Left ventricle myocardium superior (tissue), 1 donor: ENCODE measurements at places on chromosomes 11 and 22. TPM values are rescaled to one million over a fixed set of nuclear protein-coding genes. Genes with fewer than 3 reads are reported as not detected.

Gene MOV10L1
- total RNA-seq, result 0.22 TPM

Gene PARVG
- 3.5 TPM for total RNA-seq

Gene PARVA
- total RNA-seq, result 56.4 TPM

Gene MS4A1
- not detected for total RNA-seq

Gene SYT7
- total RNA-seq, result 32.5 TPM

DNA sequence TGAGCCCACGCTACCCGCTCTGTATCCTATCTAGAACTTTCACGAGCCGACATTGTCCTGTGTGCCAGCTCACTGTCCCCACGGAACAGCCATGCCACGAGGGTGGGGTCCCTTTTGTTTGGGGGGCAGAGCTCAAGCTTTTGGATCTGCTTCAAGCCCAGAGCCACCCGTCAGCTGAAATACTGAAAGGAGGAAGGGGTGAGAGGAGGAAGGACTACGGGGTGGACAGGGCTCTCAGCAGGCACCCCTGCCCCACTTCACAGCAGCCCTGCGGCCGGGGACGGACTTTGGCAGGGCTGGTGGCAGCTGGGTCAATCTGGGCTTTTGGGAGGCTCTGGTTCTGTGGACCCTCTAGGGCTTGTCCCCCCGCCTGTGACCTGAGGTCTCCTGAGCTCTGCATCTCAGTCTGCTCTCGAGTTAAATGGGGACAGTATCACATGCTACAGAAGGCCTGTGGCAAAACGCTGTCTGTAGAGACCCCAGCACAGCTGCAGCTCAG is 30.0 kb upstream of the MUC5AC start:
- DNase-seq, result no peak

DNA sequence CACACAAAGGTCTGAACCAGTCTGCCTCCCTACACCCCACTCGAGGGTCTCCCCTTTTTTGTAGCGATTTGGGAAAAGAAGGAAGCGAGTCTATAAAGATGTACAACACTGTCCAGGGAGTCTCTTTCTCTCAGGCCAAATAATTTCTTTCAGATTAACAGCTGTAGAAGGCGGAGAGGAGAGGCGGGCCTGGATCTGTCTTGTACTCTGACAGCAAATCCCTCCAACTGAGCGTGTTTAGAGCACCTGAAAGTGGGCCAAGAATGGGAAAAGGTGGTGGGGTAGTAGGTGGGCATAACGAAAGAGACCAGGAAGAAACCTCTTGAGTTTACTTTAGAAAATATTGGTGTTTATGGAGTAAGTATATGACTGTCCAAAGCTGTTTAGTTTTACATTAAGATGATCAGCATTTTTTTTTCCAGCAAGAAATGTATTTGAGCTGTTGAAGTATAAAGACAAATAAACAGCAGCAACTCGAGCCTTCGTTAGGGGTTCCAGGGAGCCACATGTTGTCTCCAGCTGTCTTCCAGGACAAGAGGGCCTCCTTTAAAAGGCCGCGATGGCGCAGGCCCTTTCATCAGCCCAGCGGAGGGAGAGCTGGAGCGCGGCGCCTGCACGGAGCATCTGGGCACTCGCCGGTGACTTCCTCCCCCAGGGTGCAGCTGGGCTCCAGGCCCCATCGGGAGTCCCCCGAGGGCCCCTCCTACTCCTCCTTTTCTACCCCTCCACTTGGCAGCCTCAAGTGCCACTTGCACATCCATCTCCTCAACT is 34.9 kb downstream of the SCUBE1 start:
- DNase-seq, result peak; percentile 51

GRCh38 chr22:35695202-35695601 is 22.5 kb upstream of the APOL5 start:
- no peak for DNase-seq

DNA sequence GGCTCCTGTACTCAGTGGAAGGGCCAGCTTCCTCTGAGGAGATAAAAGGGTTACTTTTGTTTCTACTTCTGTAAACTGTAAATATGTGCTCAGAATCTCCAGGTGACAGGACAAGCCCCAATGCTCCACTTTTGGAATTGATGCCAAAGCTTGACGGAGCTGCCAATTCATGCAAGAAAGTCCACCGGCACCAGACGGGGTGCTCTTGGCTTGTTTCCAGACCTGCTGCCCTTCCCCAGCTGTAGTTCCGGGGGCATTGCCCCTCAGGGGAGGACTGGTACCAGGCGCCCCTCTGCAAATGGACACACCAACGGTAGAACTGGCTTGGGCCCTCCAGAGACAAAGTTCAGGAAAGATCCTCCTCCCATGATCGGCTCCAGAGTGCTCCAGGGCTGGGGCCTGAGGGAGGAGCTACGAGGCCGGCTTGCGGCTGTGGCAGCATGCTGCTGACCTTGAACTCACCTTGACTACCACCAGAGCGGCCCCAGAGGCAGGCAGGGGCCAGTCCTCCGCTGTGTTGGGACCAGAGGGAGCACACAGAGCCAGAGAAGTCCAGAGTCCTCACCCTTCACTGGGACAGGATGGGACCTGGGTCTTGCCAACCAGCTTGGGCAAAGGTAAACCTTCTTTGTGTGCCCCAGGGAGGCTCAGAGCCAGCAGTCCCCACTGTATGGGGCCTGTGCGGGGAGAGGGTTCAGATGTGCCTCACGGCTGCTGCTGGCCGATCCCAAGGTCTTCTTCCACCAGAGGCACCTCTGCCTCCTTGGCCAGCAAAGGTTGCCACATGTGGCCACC is 17.8 kb upstream of the OAF start:
- no peak for DNase-seq

GRCh38 chr11:61022311-61023085 is 51.0 kb downstream of the CD6 start:
- DNase-seq, result no peak

DNA sequence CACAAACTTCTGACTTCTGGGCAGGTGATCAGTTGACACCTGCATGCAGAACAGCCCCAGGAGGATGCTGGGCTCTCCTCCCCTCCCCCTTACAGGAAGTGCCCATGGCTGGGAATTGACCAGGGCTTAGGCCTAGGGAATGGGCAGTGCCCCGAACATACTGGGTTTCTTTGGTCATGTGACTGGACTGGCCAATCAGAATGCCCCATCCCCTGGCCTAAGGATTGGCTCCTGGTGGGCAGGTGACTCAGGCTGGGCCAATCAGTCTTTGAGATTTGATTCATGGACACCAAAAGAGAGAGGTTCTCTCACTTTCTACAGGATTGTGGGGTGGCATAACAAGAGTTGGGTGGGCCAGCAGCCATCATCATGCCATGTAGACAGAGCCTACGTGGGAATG is 37.1 kb downstream of the MCM5 start:
- DNase-seq, result no peak

- no peak for DNase-seq
Measured at GRCh38 chr22:48953830-48954229, 873.8 kb downstream of the BRD1 start.

- no peak for DNase-seq
Measured at GRCh38 chr11:74085542-74085892, 76.6 kb upstream of the UCP3 start.

GRCh38 chr11:5204787-5205186 is 4.3 kb upstream of the OR51V1 start:
- no peak for DNase-seq

- DNase-seq, result no peak
Measured at GRCh38 chr22:45572444-45572843, 69.8 kb downstream of the FBLN1 start.

DNA sequence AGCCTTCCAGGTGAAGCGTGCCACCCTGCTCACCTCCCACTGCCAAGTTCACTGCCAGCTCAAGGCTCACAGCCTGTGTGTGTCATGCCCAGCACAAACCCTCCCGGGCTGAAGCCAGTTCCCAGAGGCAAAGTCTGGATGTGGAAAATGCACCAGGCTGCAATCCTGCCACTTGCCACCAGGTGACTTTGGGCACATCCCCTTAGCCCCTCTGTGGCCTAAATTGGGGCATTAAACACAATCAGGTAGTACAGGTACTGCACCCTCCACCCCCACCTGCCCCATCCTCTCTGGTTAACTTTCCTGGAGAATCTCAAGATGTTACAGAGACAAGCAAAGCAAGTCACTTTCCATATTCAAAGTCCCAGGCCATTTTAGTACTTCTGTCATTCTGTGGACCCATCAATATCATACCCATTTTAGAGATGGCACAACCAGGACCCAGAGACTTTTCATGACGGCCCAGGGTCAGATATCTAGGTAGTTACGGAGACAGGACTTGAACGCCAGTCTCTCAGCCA is 1.8 kb upstream of the RASD2 start:
- DNase-seq, result no peak

DNA sequence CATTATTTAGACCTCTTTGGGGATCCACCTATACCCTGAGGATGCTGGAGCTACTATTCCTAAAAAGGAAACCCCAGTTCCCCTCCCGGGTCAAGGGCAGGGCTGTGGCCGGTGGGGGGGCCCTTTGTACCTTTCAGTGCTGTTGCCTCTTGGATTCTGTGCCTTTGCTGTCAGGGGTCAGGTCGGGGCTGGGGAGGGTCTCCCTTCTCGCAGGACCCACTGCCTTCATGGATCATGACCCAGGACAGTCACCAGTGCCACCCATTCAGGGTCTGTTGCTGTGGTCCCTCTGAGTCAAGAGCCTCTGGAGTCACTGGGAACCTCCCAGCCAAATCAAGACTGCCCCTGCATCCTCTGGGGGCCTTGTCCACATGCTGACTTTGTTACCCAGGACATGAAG is 78.1 kb upstream of the CCND1 start:
- no peak for DNase-seq

DNA sequence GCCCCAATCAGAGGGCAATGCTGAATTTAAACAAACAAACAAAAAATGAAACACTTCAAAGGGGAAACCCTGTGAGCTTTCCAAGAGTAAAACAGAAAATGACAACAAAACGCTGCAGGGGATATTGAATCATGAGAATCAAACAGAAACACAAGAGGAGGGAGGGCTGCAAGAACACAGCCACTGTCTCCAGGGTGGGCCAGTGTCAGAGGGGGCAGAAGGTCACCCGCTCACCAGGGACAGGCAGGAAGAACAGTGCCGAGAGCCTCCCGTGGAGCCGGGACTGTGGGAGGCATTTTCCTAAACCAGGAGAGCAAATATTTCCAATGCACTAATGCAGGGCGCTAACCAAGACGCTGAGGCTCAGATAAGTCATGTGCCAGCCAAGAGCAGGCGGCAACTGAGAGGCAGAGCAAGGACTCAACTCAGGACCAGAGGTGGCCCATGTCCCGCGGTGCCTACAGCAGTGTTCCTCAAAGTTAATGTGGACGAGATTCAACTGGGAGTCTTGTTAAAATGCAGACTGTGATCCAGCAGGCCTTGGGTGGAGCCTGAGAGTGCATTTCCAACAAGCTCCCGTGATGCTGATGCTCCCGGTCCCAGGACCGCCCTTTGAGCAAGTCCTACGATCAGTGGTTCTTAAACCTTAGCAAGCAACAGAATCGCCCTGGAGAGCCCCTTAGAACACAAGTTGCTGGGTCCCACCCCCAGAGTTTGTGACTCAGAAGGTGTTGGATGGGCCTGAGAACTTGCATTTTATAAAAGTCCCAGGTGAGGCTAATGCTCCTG is 197.2 kb downstream of the TENM4 start:
- DNase-seq, result no peak

DNA sequence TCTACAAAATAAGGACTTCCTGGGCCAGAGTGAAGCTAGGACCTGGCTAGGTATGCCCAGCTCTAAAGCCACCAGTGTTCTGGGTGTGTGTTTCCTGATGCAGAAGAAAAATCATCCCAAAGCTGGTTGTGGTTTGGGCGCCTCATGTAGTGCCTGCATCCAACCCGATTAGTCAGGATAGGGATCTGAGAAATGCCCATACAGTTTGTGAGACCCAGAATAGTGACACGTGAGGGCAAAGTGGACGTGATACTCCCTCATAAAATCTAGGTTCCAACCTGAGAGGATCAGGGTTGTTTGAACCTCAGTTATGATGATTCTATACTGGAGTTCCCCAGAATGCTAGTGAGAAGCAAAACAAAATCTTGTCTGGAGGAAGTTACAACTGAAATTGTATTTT is 238.4 kb downstream of the TBC1D22A start:
- DNase-seq, result no peak

DNA sequence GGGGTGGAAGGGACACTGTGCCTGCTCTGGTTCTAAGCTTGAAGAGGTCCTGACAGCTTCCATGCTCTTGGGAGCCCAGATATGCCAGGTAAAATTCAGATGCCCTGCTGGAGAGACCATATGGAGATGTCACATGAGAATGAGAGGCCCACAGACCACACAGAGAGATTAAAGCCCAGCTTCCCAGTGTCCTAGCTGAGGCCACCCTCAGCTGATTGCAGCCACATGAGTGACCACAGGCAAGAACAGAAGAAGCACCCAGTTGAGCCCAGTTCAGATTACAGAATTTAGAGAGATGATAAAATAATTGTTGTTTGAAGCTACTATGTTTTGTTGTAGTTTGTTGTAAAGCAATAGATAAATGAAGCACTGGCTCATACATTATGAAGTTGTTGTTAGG is 14.4 kb upstream of the PVALB start:
- DNase-seq, result no peak

DNA sequence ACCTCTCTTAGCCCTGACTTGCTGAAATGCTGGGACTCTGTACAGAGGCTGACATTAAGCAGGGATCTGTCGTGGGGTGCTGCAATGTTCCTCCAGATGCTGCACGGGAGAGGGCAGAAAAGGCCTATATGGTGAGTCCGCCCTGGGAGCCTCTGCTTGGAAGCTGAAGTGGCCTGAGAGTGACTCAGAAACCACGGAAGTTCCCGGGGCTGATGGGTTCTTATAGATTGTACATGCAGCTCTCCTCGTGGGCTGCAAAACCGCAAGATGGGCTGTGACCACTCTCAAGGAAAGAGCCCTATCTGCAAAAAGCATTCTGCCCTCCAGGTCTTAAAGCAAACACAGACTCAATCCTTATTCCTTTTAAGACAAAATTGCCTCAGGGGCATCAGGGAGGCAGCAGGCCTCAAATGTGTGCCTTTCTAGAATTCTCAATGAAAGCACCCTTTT is 5.8 kb upstream of the SLC43A3 start:
- no peak for DNase-seq

- no peak for DNase-seq
Measured at GRCh38 chr11:47591764-47592163, 2.4 kb downstream of the C1QTNF4 start.

DNA sequence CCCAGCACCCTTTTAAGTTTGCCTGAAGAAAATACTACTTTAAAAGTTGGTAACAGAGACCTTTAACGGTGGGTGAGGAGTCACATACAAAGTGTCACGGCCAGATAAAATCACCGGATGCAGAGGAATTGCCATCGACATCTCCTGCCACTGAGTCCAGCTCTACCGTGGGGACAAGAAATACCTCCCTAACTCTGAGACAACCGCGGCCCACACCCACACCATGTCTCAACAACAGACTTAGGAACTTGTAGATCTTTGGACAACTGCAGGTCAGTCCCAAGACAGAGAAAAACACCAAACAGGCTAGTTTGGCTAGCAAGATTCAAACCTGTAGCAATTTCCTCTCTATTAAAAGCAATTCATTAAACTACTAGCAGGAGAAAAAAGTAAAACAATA is 669 bp downstream of the ETS1 start:
- no peak for DNase-seq

- DNase-seq, result no peak
Measured at GRCh38 chr22:26651815-26652214, 5.6 kb upstream of the MIAT start.

- DNase-seq, result no peak
Measured at GRCh38 chr11:95241681-95242081, 10.7 kb upstream of the SESN3 start.

GRCh38 chr22:39115977-39116621 is 19.1 kb downstream of the APOBEC3H start:
- DNase-seq, result no peak

- DNase-seq, result no peak
Measured at GRCh38 chr11:561148-562003, 606 bp downstream of the RASSF7 start.
